ENCODE measurements at places on chromosomes 16 and 17.

GRCh38 chr17:34252444-34253138 is 2.5 kb upstream of the CCL2 start:
- DNase-seq, result no peak

GRCh38 chr17:68532826-68533225 is 20.6 kb downstream of the PRKAR1A start:
- no peak for DNase-seq

GRCh38 chr17:60864708-60865005 is 187.0 kb downstream of the BCAS3 start:
- DNase-seq, result no peak

DNA sequence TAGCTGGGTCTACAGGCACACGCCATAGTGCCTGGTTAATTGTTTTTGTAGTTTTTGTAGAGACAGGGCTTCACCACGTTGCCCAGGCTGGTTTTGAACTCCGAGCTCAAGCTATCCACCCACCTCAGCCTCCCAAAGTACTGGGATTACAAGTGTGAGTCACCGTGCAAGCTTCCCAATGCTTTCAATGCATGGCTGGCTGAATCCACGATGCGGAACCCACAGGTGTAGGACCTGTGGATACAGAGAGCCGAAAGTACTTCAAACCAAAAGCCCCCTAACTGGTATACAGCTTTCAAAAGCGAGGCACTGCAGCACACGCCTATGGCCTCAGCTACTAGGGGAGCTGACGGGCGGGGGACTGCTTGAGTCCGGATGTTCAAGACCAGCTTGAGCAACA is 44.8 kb downstream of the METTL16 start:
- no peak for DNase-seq

DNA sequence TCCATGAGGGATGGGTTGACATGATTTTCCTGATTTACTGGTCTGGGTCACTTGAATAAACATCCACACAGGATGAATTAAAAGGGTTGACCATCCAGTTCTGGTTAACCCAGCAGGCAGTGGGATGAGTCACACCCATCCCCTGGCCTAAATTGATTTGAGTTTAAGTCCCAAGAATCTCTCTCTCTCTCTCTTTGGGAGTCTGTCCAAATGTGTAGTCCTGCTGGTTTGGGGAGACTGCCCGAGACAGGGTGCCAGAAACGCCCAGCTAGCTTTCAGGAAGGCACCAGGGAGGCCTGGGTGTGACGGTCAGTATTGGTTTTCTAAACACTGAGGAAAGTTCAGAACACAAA is 38.8 kb downstream of the SCPEP1 start:
- DNase-seq, result no peak

GRCh38 chr17:29958947-29959657 is 17.7 kb downstream of the EFCAB5 start:
- no peak for DNase-seq

- no peak for DNase-seq
Measured at GRCh38 chr16:76665571-76666275, 388.5 kb downstream of the CNTNAP4 start.

GRCh38 chr16:629833-630248 is 944 bp upstream of the WFIKKN1 start:
- no peak for DNase-seq

GRCh38 chr17:6526362-6527152 is 29.8 kb downstream of the PITPNM3 start:
- no peak for DNase-seq

DNA sequence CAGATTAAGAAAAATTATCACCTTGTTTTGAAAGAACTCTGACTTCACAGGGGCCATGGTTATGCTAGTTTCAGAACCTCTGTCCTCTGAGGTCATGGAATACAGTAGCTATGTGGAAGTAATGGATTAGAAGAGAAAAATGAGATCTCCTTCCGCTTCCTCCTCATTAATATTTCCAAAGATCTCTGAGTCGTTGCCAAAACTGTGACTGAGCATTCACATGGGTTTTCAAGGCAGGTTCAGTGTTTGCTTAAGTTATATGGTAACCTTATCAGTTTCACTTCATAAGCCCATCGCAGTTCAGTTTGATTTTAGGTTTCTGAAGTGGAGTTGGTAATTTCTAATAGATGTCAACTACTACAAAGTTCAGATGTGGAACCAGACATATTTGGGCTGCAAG is 321.2 kb upstream of the SOX9 start:
- DNase-seq, result no peak

DNA sequence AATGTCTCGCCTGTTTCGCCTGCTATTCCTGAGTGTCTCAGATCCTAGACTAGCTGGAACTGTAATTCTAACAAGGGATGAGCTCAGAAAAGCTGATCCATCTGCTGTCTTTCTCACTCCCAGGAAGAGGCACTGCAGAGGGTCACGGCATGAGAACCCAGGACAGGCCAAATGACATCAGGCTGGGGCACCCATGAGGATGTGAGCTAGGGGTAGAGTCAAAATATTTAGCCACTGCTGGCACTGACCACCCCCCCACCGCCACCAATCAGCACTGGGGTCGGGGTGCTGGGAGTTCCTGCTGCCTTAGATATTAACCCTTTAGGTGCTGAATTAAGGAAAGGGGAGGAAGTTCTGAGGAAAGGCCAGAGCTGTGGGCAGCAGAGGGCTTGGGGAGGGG is 112.4 kb downstream of the IRX3 start:
- DNase-seq, result no peak

DNA sequence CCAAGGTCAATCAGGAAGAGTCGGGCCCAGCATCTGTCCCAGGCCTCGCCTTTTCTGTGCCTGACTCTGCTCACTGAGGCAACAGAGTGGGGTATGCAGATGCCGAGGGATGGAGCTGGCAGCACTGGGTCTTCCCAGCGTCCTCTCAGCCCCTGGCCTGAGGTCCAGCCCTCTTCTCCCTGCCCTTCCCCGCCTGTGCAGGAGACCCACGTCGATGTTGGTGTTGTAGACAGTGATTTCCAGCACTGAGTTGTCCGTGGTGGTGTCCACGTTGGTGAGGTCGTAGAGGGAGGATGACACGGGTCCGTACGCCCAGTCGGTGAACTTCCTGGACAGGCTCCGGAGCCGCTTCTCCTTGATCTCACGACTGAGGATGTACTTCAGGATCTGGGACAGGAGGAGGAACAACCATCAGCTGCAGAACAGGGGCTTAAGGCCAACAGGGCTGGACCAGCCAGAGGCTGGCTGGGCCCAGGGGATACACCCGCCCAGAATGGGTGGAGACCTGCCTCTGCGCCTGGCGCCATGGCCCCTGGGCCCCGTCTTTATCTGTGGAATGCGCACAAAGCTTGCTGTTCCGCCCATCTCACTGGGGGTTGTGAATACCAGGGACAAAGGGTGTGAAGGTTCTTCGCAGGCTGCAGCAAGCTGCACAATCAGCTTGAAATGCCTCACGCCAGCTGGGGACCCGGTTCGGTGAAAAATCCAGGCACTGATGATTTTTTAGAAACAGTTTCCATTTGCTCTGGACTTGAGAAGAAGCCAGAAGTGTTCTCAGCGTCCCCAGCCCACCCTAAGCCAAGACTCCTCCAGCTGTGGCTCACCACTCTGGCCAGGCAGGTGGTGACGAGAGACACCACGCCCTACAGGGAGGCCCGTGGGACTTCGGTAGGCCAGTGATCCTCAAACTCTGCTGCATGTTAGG is 27.5 kb downstream of the TRPV3 start:
- no peak for DNase-seq

- DNase-seq, result no peak
Measured at GRCh38 chr16:77599793-77600415, 122.4 kb upstream of the NUDT7 start.

GRCh38 chr17:57135789-57136291 is 50.8 kb downstream of the AKAP1 start:
- DNase-seq, result no peak

DNA sequence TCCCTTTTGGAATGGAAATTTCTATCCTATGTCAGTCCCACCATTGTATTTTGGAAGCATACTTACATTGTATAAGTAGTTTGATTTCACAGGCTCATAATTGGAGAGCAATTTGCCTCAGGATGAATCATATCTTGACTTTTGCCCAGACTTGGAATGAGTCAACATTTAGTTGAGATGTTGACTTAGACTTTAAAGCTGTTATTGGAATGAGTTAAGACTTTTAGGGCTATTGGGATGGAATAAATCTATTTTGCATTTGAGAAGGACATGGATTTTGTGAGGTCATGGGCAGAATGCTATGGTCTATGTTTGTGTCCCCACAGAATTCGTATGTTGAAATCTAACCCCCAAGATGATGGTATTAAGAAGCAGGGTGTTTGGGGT is 12.2 kb upstream of the ZNF594 start:
- no peak for DNase-seq

GRCh38 chr16:47643323-47644000 is 182.3 kb downstream of the PHKB start:
- DNase-seq, result no peak

DNA sequence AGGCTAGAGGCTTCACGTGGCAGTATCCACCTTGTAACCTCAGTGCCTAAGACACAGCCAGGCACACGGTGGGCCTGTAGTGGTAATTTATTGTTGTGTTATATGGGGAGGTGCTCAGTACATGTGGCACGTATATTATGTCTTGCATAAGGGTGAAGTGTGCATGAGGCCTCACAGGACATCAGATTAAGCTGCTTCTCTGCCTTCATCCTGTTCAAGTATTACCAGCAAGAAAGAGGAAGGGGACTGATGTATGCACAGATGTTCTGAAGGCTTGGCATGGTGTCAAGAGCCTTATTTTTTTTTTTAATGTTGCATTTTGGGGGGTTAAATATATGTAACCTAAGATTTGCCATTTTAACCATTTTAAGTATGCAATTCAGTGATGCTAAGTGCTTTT is 71.6 kb downstream of the ABCC1 start:
- DNase-seq, result no peak

GRCh38 chr16:85936816-85937215 is 37.9 kb downstream of the IRF8 start:
- no peak for DNase-seq

DNA sequence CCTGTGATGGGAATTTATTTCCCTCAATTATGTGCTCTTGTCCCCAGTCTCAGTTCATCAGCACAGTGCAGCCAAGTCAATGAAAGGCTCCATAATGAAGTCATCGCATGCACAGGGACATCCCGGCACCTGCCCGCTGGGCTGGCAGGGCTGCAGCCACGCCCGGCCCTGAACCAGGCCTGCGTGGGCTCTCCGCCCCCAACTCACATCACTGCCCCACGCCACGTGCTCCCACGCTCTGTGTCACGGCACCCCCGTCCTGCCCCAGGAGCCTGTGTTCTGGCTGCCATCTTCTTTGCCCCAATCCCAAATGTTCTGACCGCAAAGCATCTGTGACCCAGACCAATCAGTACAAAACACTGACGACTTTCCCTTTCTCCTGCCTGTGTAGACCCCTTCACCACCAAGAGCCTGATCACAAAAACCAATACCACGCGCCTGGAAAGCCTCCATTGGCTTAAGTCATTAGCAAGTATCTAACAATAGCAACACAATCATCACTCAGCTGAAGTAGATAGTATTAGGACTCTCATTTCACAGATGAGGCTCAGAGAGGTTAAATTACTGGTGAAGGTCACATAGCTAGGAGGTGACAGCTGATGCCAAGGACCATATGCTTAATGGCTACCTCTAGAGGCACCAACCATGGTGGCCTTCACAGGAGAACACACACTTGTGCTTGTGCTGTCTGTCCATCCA is 202.5 kb downstream of the ZFHX3 start:
- no peak for DNase-seq

Measured in SIG-M5 (cell line).